ENCODE measurements at places on chromosomes 2 and 18.

GRCh38 chr2:29920631-29921559 lies 491 bp downstream of the ALK start:
- DNase-seq = no peak

DNA sequence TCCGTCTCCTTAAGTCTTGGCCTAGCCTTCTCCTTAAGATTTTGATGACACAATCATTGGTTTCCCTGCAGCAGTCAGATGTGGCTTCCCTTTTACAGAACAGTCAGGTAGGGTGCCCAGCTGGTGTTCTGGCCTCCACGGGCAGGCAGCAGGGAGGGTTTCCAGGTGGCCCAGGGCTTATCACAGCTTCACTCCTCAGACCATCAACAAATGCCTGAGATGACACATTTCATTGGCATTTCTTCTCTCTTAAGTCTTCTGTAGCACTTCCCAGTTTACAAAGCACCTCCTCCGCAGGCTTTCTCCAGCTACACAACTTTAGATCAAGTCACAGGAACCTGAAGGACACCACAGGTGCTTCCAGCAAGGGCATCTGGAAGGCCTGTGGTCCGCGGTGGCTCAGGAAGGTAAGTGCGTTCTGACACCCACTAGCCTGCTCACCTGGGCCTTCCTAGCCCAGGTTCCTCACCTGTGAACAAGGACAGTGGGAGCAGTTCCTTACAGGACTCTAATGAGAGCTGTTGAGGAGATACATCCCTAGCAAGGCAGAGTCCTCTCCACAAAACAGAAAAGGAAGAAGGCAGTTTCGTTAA lies 37.6 kb downstream of the PTPN18 start:
- DNase-seq = no peak

- no peak for DNase-seq
Measured at GRCh38 chr18:49019446-49020045, 68.8 kb upstream of the SMAD7 start.

GRCh38 chr18:5546660-5547059 lies 2.9 kb upstream of the EPB41L3 start:
- DNase-seq = no peak

DNA sequence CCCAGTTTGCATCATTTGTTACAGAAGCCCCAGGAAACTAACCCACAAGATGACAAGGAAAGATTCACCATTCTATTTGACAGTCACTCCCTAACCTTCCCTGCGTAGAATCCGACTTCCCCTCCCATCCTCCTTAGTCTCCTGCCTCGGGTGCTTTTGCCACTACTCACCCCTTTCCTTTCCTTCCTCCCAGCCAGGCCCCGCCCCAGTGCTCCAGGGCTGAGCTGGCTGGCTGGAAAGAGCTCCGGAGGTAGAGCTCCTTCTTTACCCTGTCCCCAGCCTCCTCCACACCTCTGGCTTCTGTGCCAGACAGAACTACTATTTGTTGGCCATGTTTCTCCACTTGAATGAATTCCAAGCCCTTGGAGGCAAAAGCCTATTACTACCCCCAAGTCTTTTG lies 317.6 kb upstream of the NCKAP5 start:
- no peak for DNase-seq

DNA sequence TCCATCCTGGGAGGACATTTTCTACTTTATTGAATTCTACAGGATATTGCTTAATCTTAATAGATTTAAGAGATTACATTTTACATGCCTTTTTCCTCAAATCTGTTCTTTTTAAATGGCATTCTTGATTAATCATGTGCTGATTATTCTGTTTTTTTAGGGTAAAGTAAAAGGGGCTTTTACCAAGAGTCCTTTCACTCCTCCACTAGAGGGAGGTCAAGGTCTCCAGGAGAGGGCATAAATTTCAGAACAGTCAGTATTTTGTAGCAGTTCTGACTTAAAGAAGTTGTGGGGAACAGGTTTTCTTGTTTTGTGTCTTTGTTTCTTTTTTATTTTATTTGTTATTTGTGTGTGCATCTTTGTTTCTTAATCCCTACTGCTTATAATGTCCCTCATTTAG lies 25.4 kb downstream of the WDR75 start:
- no peak for DNase-seq

DNA sequence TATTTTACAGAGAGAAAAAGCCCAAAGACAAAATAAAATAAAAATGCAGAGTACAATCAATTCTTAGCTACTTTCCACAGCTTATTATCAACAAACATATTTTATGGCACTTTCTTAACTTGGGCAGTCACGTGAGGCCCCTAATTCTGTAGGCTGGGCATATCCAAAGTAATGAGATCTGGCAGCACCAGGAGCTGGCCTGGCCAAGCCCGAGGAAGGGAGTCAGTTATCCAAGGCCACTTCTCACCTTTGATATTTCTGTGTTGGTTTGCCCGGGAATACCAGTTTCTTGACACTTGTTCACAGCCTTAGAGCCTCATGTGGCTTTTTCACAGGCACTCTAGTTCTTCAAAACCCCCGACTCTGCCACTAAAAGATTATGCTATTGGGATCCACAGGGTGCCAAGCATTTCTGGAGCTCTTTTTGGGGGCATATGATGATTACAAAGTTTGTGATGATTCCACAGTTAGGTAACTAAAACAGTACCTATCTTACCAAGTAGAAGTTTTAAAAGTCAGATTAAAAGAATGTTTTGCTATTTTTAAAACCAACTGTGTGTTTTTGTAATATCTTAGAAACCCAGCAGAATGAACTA lies 90.4 kb downstream of the MEP1B start:
- DNase-seq = no peak

DNA sequence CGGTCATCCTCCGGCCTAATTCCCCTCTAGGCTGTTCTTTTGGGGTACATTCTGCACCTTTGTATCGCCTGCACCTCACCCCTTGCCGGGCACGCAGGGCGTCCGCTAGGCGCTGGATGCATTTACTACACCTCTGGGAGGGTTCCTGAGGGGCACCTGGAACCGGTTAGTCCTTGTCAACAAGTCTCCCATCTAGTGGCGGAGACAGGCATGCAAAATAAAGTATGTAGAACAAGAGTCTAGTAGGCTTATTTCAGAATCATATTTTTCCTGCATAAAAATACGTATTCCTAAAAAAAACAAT lies 705 bp upstream of the TEX261 start:
- DNase-seq = peak; percentile 55

DNA sequence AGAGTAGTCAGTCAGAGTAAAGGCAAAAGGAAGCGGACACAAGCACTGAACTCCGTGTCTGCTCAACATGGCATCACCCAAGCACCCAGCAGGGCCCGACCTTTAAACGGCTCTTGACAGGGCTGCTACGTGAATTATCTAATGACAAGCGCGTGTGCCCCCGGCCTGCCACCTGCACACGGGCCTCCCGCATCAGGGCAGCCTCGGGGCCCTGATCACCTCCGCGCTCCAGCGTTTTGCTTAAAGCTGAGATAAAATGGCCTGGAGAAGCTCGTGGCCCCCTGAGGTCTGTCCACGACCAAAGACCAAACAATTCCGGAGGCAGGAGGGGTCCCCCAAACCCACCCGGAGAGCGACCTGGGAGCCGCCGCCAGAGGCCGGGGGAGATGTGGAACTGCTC lies 376 bp downstream of the NDUFA10 start:
- no peak for DNase-seq

- DNase-seq = peak; percentile 25
Measured at GRCh38 chr2:113105047-113105785, 22.2 kb upstream of the IL1RN start.

DNA sequence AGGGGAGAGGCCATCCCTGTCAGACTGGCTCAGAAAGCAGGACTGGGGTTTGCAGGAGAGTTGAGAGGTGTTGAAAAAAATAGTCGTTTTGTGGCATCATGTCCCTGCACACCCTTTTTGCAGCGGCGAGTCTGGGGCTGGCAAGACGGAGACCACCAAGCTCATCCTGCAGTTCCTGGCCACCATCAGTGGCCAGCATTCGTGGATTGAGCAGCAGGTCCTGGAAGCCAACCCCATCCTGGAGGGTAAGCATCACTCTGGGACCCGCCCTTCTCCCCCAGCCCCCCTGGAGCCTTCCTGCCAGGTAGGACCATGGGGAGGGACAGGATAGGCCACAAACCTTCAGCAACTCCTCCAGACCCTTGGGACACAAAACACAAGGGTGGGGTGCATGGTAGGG lies 34.2 kb downstream of the MYO7B start:
- DNase-seq = no peak

- no peak for DNase-seq
Measured at GRCh38 chr18:11392292-11392691, 217.1 kb upstream of the SLC35G4 start.

DNA sequence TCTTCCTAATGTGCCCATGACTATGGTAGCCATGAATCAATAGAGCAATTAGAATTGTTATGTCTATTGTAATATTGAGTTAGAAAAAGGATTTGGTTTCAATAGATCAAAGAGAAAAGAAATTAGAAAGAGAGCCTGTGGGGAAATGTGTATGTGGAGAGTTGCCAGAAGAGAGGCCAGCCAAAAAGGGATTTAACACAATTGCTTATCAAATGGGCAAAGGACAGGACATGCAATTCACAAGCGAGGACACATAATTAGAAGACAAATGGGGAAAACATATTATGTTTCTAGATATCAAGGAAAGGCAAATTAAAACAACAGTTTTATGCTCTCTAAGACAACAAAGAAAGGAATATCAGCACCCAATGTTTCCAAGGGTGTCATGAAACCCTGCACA lies 403.2 kb upstream of the KLHL29 start:
- DNase-seq = no peak

GRCh38 chr2:192735447-192735846 lies 540.7 kb upstream of the TMEFF2 start:
- DNase-seq = no peak

- DNase-seq = no peak
Measured at GRCh38 chr2:227406177-227407031, 18.7 kb upstream of the SCYGR1 start.
